ENCODE measurements at places on chromosomes 11 and 22.

DNA sequence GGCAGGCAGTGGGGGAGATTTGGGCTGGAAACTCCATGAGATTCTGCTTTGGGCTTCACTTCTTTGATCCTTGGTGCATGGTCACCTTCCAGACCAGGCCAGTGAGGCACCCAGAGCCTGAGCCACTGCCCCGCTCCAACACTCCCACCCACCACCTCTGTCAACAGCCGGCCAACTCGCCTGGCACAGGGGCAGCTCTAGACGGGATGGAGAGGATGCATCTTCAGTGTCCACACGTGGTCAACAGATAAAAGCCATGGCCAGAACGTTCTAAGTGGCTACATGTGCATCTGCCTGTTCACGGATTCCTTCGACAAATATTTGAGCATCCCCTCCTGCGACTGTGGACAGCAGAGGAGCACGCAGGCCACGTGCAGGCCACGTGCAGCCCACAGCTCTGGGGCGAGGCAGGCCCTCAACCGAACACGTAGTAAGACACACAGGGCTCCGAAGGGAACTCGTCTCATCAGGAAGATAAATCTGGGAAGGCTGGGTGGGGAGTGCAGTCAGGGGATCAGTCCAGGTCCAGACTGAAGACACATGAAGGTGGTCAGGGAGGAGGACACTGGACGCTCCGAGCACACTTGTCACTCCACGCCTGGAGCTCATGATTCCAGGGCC lies 1.2 kb downstream of the LRRC56 start:
- no peak for DNase-seq

DNA sequence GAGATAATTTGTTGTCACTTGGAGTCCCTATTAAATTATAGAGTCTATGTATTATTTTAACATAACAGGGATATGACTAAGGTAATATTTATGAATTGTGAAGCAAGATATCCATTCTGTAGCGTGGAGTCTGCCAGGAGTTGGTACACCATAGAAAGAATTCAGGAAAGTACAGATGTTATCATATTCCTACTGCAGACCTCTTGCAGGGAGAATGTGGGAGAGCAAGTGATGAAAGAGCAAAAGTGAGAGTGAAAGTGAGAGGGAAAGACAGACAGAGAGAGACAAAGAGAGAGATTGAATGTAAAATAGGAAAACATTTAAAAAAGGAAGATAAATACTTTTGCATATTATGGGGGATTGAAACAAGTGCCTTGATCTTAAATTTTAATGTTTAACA lies 468.8 kb downstream of the CNTN5 start:
- DNase-seq, result no peak

GRCh38 chr22:44537467-44537866 lies 39.4 kb upstream of the RTL6 start:
- no peak for DNase-seq

DNA sequence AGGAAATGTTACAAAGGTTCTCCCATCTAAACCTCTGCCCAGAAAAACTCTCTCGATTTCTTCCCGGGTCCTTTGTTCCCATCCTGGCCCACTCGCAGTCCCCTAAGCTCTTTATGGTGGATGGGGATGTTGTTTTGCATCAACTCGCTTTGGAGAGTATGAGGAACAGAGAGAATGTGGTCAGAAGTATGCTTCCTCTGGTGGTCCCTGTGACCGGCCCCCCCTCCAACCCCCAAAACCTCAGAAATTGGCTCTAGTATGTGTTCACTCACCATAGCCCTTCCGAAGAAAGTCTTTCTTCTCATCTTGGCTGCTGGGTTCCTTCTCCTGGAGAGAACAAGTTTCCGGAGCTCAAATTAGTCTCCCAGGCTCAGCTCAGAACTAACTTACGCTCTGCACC lies 54.4 kb downstream of the GRAMD1B start:
- DNase-seq, result no peak

DNA sequence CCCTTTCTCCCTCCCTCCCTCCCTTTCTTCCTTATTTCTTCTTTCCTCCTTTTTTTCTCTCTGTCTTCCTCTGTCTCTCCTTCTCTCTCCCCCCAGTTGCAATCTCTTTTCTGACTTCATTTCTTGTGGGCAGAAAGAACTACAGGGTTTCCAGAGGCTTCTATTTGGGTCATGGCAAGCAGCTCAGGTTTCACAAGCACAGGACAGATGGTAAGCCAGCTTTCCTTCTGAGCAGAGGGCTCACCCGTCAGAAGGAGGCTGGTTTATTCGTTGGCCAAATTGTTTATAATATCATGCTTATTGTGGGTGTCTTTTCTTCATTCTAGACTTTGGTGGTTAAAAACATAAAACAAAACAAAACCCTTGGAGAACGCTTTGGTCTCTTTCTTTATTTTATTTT lies 58.9 kb upstream of the CLMP start:
- no peak for DNase-seq

DNA sequence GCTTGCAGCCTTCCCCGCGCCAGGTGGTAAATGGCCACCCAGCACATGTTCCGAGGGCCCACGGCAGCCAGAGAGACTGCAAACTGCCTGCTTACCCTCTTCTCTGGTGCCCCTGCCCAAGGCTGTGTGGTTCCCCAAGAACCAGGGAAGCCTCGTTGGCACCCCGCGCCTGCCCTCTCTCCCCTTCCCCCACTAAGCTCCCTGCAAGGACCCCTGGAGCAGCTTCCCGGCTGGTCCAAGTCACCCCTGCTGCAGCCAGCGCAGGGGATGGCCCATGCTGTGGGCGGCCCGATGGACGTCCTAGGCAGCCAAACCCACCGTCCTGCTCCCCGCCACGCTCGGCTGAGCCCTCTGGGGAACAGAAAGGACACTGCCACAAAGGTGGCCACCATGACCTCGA lies 30.2 kb downstream of the MACROD1 start:
- no peak for DNase-seq

DNA sequence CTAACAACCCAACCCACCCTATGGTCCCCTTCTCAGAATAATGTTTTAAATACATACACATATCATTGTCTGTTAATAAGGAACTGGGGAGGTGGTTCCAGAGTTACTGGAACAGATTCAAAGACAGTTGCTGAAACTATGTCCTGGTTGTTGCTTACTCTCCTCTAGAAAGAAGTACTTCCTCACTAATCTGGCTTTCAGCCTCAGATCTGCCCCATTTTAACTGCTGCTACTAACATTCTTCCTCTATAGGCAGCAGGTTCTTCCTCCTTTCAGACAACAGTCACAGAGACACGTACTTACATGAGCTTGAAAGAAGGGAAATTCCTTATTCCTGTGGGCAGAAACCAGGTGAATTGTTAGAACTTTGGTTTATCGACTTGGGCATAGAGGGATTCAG lies 8.1 kb upstream of the NEU3 start:
- DNase-seq, result no peak

- DNase-seq, result no peak
Measured at GRCh38 chr22:21909871-21910270, 42.4 kb upstream of the MAPK1 start.

DNA sequence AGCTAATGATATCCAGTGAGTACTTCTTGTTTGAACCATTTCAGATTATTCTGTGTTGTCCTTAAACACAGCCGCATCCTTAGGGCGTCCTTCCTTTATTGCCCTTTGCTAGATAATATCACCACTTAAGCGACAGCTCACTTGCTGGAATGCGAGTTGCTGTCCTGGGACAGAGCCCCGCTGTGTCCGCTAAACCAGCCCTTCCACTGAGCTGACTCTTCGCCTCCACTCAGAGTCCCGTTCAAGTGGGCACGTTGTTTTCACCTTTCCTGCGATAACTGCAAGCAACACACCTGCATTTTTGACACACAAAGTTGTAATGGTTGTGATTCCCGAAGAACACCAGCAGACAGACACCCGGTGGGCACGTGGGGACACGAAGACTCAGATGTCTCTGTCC lies 140.0 kb downstream of the TBC1D22A start:
- DNase-seq, result no peak

DNA sequence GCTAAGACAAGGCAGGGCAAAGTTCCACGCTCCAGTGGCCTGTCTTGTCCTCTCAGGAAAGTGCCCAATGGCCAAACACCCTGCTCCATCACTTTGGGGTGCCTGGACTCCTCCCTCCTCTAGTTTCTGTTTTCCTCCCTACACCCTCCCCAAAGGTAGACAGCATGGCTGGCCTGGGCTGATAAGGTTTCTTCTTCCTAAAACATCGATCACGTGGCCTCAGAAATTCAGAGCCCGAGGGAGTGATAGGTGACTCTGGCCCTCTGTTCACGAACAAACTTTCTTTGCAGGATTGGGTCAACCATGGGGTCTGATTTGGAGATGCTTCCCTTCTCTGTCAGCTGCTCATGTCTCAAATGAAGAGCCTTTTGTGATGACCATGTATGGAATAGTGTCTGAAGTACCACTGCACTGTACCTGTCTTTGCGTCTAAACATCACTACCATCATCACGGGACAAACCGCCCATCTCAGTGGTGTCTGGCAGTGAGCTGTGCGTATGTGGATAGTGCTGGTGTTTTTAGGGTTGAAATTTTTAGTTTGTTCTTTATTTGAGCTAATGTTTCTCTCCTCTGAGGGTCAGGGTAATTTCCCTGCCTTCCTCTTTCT lies 6.1 kb downstream of the MICAL2 start:
- DNase-seq, result no peak

DNA sequence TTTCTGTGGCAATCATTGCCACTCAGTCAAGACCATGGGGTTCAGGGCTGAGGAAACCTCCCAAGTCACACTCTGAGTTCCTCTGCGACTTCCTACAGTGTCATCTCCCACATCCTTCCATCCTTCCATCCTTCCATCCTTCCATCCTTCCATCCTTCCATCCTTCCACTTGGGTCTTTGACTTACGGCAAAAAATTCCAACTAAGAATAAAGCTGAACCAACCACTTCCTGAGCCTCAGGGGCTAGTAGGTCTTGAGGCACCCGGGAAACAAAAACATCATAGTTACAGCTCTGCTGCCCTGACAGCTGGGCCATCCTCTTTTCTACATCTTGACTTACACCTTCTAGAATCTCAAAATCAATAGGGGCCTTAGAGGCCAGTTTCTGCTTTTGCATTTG lies 32.1 kb downstream of the EHF start:
- no peak for DNase-seq

- DNase-seq, result no peak
Measured at GRCh38 chr11:118411530-118411929, 10.1 kb downstream of the ATP5MG start.

GRCh38 chr11:19864141-19865140 lies 151.8 kb downstream of the NAV2 start:
- no peak for DNase-seq

GRCh38 chr22:36236388-36237319 lies 2.7 kb downstream of the APOL2 start:
- DNase-seq, result no peak

DNA sequence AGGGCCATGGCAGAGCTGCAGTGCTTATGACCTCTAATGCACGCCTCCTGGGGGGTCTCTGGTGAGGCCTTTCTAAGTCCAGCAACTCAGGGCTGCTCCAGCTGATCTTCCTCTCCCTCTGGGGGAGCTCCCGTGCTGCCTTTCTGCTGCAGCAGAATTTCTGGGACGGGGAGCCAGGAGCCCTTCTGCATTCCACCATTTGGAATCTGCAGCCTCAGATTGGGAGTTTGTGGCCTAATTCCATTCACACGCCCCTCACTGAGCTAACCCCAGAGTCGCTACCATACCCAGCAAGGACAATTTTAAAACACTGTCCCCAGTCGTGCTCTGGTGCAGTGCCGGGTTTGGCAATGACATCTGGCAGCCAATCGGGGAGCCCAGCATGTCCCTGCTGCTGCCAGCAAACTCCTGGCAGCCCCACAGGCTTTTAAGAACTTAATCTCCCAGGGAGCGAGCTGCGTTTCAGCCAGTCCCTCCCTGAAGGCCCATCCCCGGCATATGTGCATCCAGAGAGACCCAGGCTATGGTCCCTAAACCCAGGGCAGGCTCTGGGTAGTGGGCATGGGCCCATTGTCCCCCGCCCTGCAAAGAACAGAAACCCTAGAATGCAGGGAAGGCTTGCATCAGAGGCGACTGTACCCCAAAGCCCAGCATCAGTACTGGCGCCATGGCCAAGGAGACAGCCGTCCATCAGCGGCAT lies 4.7 kb downstream of the SHANK2 start:
- no peak for DNase-seq

GRCh38 chr11:111540114-111540936 lies at the start of gene LAYN:
LAYN (plus strand) TSS chr11:111540720; CDS start chr11:111540844, 124 bp downstream.
- DNase-seq, result peak; percentile 19

DNA sequence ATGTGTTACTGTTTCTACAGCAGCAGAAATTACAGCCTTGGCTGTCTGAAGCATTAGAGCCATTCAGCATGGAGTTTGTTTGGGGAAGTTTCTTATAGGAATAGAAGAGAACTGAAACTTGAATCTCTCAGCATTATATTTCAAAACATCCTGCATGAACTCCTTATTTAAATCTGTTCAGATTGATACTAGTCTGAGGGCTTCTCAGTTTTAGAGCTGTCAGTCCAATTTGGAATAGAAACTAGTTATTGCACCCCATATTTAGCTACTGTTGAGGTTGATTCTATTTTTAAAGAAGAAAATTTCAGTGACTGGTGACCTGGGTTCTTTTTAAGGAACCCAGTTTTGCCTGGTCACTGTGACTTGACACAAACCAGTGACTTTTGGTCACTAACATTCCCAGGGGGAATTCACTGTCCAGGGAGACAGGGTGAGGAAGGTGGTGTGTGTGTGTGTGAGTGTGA lies 126.0 kb upstream of the TTC12 start:
- DNase-seq, result no peak

- DNase-seq, result peak; percentile 75
Measured at GRCh38 chr22:38176170-38176741, 5.4 kb downstream of the PLA2G6 start.

GRCh38 chr22:36303874-36304273 lies 50.9 kb downstream of the APOL1 start:
- DNase-seq, result no peak

DNA sequence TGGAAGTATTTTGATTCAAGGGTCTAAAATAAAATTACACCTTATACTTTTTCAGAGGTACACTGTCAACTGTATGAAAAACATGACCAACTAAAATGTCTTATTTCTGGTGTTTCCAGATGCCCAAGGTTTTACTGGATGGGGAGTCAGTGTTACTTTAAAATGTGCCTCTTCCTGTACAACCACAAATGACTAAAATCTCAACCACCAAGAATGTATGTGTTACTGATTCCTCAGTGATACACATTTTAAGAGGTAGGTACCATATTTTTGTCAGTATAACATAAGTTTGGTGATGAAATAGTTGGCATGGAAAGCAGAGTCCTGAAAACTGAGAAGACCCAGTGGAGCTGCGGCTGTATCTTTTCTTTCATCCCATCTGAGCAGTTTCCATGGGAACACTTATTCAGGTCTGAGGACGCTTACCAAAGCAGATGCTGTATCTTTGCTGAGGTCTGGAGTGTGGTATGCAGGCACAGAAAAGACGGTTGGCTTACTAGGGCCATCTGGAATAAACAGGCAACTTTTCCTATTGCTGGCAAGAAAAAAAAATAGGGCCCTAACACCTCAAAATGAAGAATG lies 21.2 kb upstream of the TP53AIP1 start:
- no peak for DNase-seq

- DNase-seq, result no peak
Measured at GRCh38 chr11:14315130-14315529, 43.9 kb downstream of the RRAS2 start.

- DNase-seq, result no peak
Measured at GRCh38 chr22:48950151-48950915, 877.3 kb downstream of the BRD1 start.

- no peak for DNase-seq
Measured at GRCh38 chr11:15886866-15887265, 469.5 kb downstream of the SOX6 start.

Data from amniotic stem cell (primary cell).